ENCODE measurements at places on chromosomes 1 and 21. TPM values are rescaled to one million over a fixed set of nuclear protein-coding genes. Genes with fewer than 3 reads are reported as not detected.

DNA sequence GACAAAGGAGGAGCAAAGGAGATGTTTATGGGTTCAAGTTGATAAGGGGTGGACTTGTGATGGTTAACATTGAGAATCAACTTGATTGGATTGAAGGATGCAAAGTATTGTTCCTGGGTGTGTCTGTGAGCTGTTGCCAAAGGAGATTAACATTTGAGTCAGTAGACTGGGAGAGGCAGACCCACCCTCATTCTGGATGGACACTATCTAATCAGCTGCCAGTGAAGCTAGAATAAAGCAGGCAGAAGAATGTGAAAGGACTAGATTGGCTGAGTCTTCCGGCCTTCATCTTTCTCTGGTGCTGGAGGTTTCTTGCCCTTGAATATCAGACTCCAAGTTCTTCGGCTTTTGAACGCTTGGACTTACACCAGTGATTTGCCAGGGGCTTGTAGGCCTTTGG, 98.7 kb upstream of the DAB1 start:
- no peaks in the 10 kb centered on the region for H3K4me1 ChIP-seq
- DNase-seq = no peak
- no peak overlapping the region for H3K27ac ChIP-seq
- H3K4me3 ChIP-seq = no peak overlapping the region
- no peaks in the 10 kb centered on the region for H3K27me3 ChIP-seq

- no peak overlapping the region for H3K4me3 ChIP-seq
- no peak for DNase-seq
- H3K4me1 ChIP-seq = no peaks in the 10 kb centered on the region
- no peaks in the 10 kb centered on the region for H3K36me3 ChIP-seq
- no peak overlapping the region for H3K27ac ChIP-seq
- no peaks in the 10 kb centered on the region for H3K27me3 ChIP-seq
These were observed 1.2 kb downstream of the CNR2 start for GRCh38 chr1:23911921-23912320.

The LCE1F gene
- not detected for total RNA-seq

- H3K4me3 ChIP-seq = no peak overlapping the region
- no peak overlapping the region for H3K27ac ChIP-seq
- no peaks in the 10 kb centered on the region for H3K27me3 ChIP-seq
- no peaks in the 10 kb centered on the region for H3K36me3 ChIP-seq
- no peak for DNase-seq
These were observed 13.5 kb downstream of the FAAH start for GRCh38 chr1:46407636-46408035.

- H3K27ac ChIP-seq = no peak overlapping the region
- no peak for DNase-seq
- H3K4me1 ChIP-seq = no peaks in the 10 kb centered on the region
These were observed 13.6 kb upstream of the LRP8 start for GRCh38 chr1:53341521-53341895.

DNA sequence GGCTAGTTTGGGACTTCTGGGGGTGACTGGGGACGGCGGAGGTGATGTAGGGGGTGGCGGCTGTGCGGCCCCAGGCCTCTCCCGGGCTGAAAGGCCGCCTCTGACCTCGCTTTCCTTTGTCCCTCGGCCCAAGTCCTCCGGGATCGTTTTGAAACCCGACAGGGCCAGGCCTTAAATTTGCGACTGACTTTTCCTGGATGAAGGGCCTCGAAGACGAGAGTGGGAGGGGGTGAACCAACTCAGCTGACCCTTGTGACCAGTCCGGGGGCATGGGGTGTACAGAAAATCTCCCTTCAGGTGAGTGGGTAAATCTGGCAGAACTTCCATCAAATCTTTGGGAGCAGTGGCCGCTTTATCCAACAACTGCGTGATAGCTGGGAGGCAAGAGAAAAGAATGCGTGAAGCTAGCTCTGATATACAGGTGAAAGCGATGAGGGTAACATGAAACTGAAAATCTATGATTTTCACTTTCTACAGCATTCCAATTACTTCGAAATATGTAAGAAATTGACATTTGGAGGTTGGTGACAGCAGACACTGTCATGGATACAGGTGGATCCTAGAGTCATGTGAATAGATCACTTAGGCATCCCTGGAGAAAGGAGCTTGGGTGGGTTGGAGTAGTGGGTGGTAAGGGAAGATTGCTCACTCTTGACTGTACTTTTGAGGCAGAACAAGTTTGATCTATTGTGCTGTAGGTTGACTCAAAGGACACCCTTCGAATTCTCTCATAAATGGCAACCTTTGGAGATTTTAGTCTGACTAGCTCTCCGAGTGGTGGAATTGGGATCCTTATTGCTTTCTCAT, 885 bp downstream of the AHCYL1 start:
- peaks cover 42% of the 10 kb centered on the region for H3K4me1 ChIP-seq
- no peaks in the 10 kb centered on the region for H3K27me3 ChIP-seq
- no peak for DNase-seq
- H3K36me3 ChIP-seq = no peaks in the 10 kb centered on the region

The LCE2A gene
- not detected for total RNA-seq

GRCh38 chr1:112997781-112998180, 41.8 kb upstream of the SLC16A1 start:
- no peaks in the 10 kb centered on the region for H3K27me3 ChIP-seq
- H3K36me3 ChIP-seq = no peaks in the 10 kb centered on the region
- H3K4me1 ChIP-seq = peaks cover 6% of the 10 kb centered on the region
- DNase-seq = peak; percentile 14

- peaks cover 53% of the 10 kb centered on the region for H3K4me1 ChIP-seq
- no peaks in the 10 kb centered on the region for H3K27me3 ChIP-seq
- peak overlapping the region; percentile 96 for H3K4me3 ChIP-seq
These were observed 1.2 kb downstream of the ARHGEF2 start for GRCh38 chr1:155976913-155977689.

The SPRR2E gene
- not detected for total RNA-seq

DNA sequence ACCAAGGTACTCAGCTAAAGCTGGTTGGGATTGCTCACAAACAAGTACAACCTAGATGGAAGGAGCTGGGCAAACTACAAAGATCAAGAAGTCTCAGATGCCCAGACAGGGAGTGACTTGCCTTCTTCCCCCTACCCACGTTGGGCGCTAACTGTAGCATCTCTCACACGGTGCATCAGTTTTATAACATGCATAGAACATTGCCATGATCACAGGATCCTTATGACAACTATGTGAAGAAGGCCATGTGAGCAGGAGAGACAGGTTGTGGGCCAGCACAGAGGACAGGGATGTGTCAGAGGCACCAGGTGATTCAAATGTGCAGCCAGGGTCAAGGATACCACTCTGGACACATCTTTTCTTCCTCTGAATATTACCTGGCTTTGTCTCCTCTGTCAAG, 28.3 kb upstream of the CYP4B1 start:
- no peak for DNase-seq
- no peaks in the 10 kb centered on the region for H3K36me3 ChIP-seq
- H3K27ac ChIP-seq = no peak overlapping the region
- H3K27me3 ChIP-seq = no peaks in the 10 kb centered on the region

The PTGER3 gene
- total RNA-seq = 1.4 TPM

The C1orf185 gene
- total RNA-seq = not detected

The NHLH1 gene
- total RNA-seq = 0.13 TPM

DNA sequence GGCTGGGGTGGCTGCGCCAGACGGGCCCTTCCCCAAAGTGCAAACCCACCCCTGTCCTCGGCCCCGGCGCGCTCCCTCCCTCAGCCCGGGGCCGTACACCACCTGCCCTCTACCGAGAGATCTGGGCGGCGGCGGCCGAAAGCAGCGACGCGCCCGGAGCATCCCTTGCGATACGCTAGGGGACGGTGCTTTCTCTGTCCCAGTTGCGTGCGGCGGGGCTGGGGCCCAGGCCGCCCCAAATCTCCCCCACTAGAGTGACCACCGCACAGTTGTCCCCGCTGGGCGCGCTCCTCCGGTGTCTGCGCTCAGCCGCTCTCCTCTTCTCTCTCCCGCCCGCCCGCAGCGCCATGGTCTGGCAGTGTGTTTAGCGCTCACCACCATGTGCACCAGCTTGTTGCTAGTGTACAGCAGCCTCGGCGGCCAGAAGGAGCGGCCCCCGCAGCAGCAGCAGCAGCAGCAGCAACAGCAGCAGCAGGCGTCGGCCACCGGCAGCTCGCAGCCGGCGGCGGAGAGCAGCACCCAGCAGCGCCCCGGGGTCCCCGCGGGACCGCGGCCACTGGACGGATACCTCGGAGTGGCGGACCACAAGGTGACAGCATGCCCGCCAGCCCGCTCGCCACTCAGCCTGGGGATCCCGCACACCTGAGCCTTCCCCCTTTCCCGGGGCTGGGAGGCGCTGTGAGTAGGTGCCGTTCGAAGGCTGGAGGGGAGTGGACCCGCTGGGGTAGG, 1.0 kb downstream of the ST6GALNAC5 start:
- no peaks in the 10 kb centered on the region for H3K36me3 ChIP-seq
- no peak overlapping the region for H3K27ac ChIP-seq
- H3K4me3 ChIP-seq = peak overlapping the region; percentile 65
- H3K4me1 ChIP-seq = peaks cover 13% of the 10 kb centered on the region

DNA sequence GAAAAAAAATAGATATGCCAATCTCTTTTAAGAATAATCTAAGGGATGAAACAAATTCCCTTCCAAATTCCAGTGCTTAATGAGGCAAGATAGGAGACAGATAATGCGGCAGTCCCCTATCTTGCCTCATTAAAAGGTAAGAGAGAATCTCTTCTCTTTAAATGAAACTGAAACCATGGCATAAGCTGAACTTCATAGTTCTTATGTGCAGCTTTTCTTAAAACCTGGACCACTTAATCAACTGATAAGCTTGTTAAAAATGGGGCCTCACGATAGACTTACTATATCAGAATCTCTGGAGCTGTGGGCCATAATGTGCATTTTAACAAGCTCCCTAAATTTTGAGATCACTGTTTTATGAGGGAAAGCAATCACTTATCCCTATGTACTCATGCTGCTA, 79.2 kb downstream of the NIBAN1 start:
- no peaks in the 10 kb centered on the region for H3K36me3 ChIP-seq
- no peaks in the 10 kb centered on the region for H3K4me1 ChIP-seq
- H3K4me3 ChIP-seq = no peak overlapping the region
- no peaks in the 10 kb centered on the region for H3K27me3 ChIP-seq
- DNase-seq = no peak

GRCh38 chr1:177210071-177210470, 39.3 kb downstream of the BRINP2 start:
- H3K4me1 ChIP-seq = peaks cover 23% of the 10 kb centered on the region
- no peaks in the 10 kb centered on the region for H3K27me3 ChIP-seq
- H3K27ac ChIP-seq = peak overlapping the region; percentile 58
- DNase-seq = peak; percentile 28
- no peak overlapping the region for H3K4me3 ChIP-seq

DNA sequence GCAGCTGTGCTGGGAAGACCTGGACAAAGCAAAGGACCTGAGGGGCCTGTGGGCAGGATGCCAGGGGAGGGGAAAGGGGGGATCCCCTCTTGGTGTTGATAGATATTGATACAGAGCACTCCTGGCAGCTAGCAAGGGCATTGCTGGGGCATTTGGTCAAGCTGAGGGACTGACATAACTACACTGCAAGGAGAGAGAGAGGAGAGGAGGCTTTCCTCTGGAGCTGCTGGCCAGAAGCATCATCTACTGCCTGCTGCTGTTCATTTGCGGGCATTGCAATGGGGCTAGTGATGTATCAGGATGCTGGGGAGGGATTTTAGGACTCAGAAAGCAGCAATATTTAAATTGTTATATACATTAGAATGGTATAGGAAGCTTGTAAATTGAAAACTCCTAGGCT, 142.0 kb downstream of the ZNF648 start:
- no peak for DNase-seq
- no peaks in the 10 kb centered on the region for H3K27me3 ChIP-seq
- no peaks in the 10 kb centered on the region for H3K36me3 ChIP-seq
- no peaks in the 10 kb centered on the region for H3K4me1 ChIP-seq
- no peak overlapping the region for H3K27ac ChIP-seq
- no peak overlapping the region for H3K4me3 ChIP-seq

The DDX59 gene
- total RNA-seq = 19.9 TPM

- no peak for DNase-seq
- H3K27me3 ChIP-seq = no peaks in the 10 kb centered on the region
- no peak overlapping the region for H3K4me3 ChIP-seq
- no peak overlapping the region for H3K27ac ChIP-seq
- no peaks in the 10 kb centered on the region for H3K36me3 ChIP-seq
- H3K4me1 ChIP-seq = peaks cover 2% of the 10 kb centered on the region
These were observed 67.1 kb downstream of the FAAP20 start for GRCh38 chr1:2127187-2128145.

The S100A13 gene
- 82.0 TPM for total RNA-seq

DNA sequence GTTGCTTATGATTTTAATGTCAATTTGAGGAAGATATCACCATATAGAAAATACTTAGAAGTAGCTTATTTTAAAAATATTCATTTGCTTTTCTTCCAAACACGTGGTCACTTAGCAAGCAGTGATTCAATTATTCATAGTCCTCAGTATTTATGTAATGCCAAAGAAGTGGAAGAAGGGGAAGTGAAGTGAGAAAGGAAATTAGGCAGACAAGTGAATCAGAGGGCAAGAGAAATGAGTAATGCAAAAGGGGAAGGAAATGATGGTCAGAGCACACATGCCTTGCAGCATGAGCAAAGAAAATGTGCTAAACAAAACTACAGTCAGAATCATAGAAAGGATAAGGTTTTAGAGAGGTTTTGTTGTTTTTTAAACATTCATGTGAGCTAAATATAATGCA, 31.8 kb downstream of the SDCCAG8 start:
- H3K4me1 ChIP-seq = no peaks in the 10 kb centered on the region
- H3K4me3 ChIP-seq = no peak overlapping the region
- H3K27ac ChIP-seq = no peak overlapping the region
- no peaks in the 10 kb centered on the region for H3K36me3 ChIP-seq
- DNase-seq = no peak

DNA sequence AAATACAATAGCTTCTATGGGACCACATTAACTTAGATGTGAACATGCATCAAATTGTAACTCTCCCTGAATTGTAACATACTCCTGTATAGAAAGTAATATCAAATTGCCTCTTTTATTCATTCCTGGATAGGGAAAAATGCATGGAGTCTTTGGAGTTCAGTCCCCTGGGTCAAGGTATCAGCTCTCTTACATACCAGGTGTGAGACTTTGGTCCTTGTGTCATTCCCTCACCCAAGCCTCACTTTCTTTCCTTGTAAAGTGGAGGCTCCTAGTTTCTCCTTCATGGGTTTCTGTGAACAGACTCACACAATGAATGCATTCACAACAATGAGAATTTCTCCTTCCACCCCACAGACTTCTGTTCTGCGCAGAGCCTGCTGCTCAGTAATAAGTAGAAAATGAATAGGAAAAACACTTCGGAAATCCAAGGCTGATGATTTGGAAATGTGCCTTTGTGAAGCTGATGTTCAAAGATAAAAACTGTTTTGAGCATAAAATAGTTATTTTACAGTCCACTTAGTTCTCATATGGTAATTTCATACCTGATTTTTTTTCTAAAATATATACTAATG, 185.3 kb downstream of the AK5 start:
- H3K27me3 ChIP-seq = no peaks in the 10 kb centered on the region
- no peak overlapping the region for H3K4me3 ChIP-seq
- no peaks in the 10 kb centered on the region for H3K36me3 ChIP-seq

GRCh38 chr1:65066766-65067490, 81.1 kb upstream of the AK4 start:
- H3K4me3 ChIP-seq = peak overlapping the region; percentile 98
- H3K27ac ChIP-seq = peak overlapping the region; percentile 91
- H3K36me3 ChIP-seq = no peaks in the 10 kb centered on the region
- peak; percentile 79 for DNase-seq
- H3K4me1 ChIP-seq = peaks cover 9% of the 10 kb centered on the region

All from hepatocyte (in vitro differentiated cells).